ENCODE measurements at places on chromosomes 6 and 20.

GRCh38 chr6:139376604-139377218 is 2.3 kb upstream of the CITED2 start:
- no peak for DNase-seq

DNA sequence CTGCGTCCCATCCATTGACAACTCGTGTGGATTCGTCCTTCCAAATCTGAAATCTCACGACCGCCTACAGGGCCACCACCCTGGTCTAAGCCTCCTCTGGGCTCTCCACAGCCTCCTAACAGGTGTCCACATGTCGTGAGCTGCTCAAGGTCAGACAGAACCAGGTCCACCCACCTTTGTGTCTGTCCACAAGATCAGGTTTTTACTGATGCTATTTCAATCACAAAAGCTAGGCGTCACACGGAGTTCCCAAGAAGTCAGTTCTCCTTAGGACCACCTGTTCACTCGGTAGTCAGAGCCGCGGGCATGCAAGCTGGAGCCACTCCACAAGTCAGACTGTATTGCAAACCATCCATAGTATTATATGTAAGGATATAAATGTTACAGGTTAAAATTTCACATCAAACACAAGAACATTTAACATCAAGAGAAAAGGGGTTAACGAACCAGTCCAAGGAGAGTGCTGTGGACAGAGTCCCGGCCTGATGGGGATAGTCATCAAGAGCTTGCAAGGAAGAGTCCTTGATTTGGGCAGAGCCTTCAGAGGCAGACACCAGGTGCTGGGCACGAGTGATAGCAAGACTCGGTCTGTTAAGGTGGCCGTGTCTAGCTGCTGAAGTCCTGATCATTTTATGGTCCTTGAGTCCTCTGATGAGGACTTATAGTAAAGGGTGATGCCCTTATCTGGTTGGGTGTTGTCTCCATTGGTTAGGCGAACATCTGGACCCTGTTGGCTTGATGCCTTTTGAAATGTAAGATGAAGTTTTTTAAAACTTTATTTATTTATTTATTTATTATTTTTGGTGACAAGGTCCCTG is 731 bp upstream of the DNPH1 start:
- DNase-seq, result no peak

GRCh38 chr20:14307956-14308355 is 29.5 kb downstream of the FLRT3 start:
- no peak for DNase-seq

- DNase-seq, result no peak
These were observed 2.8 kb downstream of the BRD2 start for GRCh38 chr6:32971242-32971580.
